Activated CD8-positive, alpha-beta memory T cell treated with anti-CD3 and anti-CD28 coated beads for 1 hour (primary cell): ENCODE measurements at places on chromosomes 2 and 18.

DNA sequence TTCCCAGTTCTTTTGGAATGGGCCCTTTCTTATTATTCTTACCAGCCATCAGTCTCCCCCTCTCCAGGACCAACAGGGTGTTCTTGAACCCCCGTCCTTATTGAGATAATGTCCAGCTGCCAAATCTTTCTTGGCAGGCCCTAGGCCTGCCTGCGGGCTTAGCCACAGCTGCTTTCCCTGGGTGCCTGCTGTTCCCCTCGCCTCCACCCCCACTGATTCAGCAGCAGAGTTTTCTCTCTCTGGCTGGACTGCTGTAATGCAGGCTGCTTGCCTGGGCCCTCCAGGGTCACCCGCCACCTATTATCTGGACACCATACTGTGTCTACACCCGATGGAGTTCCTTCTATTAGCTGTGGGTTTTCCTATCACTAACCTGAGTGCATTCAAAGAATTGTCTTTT, 395.4 kb upstream of the ATP5MC3 start:
- no peak for DNase-seq

DNA sequence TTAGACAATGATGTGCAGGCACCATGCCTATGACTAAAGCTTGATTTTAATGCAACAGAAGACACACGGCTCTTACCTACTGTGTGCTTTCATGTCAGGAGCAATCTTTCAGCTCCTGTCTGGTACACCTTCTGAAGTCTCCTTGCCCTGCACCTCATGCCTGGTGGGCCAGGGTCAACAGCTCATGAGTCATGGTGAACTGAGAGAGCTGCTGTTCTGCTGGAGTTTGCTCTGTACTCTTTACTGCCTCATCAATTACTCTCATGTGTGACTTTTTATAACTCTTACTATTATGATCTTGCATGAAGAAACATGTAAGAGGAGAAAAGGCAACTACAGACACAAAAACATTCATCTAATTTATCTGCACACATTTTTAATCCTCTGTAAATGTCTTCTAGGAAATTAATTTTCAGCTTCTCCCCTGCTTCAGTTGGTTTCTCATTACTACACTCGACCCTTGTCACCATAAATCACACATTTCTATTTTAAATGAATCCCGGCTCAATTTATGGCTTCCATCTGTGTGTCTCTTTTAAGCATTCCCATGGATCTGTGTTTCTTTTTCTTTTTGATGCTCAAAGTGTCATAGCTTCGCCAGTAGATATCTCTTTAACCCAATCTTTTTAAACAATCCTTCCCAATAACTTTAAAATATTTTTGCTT, 9.7 kb downstream of the SERPINB7 start:
- DNase-seq = no peak

GRCh38 chr18:79395761-79396404, at the start of gene NFATC1:
Gene NFATC1, plus strand, starts transcription at chr18:79395930. Its CDS starts 295 bp downstream, at chr18:79396225.
- peak; percentile 69 for DNase-seq

DNA sequence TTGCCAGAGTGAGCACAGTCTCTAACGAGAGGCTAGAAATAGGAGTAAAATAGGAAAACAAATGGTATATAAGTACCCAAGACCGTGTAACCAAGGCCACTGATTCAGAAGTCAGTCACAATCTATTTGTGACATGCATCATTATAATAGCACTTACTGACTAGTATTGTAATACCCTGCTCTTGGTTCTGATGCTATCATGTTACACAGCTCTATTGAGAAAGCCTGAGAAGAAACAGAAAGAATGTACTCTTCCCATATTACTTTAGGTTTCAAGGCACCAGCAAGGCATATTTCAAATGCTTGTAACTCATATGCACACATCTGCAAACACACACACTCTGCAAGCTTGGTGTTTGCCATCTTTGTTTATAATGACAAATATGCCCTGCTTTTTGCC, 746.4 kb downstream of the SLC4A3 start:
- DNase-seq = no peak

DNA sequence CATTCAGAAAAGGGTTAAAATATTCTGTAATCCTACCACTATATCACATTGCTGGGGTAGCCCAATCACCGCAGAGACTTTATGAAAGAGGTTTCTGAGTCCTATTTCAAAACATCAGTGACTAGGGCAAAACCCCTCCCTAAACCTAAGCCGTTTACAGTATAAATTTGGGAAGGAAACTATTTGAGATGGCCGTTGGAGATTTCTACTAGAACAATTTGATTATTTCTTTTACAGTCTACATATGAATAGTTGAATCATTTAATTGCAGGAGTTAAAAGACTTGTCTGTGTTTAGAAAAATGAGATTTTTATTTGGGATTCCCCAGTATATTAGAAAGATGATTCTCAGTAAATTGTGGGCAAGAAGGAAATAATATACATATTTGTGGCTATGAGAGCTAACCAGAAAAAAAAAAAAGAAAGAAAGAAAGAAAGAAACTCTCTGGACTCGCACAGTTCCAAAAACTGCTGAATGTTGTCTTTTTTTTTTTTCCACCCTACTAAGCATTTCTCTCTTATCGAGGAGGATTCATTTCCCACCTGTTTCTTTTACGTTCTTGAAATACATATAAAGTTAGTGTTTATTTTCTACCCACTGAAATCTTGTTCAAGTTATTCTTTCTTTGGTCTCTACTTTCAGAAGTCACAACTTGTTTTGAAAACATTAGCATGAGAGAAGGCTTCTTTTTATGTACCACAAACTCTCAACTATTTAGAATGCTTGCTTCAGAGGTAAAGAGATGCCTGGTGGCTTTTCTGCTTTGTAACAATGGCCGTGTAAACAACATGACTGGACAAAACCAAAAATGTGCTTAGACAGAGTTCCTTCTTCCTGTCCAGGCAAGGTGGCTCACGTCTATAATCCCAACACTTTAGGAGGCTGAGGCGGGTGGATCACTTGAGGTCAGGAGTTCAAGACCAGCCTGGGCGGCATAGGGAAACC, 65.9 kb downstream of the BCL2 start:
- DNase-seq = no peak

DNA sequence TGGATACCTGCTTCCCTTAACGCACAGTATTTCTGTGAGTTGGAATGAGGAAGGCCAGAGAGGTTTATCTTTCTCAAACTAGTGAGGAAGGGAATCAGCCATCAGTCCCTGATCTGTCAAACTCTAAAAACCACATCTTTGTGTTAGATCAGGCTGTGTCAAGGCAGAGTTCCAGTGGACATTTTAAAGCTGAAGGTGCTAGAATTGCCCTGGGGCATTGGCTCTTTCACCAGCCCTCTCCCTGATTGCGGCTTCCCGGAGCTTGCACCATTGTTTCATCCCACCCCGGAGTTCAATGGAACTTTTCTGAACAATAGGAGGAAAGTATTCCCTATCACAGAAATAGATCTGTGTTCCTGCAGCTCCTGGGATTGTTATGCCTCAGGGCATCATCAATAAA, 110.2 kb downstream of the RNF144A start:
- no peak for DNase-seq

DNA sequence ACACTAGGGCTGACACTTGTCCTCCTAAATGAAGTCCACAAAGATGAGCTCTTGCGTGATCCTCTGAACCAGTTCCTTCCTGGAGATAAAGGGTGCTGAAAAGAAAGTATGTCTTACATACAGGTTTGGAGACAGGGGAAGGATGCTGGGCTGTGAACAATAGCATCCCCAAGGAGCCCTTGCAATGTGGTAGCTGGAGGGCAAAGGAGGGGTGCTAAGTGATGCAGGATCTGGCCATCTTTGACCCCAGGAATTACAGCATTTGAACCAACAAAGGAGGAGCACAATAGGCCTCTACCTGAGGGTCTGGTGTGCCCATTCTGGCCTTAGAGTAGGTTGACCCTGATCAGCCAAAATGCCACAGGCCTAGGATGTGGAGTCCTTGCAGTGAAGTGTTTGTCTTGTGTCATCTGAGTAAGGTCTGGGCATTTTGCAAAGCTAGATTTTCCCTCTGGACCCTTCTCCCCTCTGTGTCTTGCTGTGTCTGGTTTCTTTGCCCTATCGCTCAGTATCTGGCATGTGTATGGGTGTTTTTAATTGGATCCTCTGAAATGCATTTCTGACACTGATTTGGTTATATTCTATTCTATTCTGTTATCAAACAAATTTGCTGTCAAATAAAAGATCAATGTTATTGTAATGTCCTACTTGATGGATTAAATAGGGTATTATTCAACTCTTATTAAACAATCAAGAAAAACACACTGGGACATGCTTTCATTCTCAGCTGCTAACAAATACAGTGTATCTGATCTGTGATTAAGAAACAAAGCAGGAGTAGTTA, 364.8 kb upstream of the MEIS1 start:
- no peak for DNase-seq
